NCI-H1105 (cell line): ENCODE measurements at places on chromosomes 12 and 14.

DNA sequence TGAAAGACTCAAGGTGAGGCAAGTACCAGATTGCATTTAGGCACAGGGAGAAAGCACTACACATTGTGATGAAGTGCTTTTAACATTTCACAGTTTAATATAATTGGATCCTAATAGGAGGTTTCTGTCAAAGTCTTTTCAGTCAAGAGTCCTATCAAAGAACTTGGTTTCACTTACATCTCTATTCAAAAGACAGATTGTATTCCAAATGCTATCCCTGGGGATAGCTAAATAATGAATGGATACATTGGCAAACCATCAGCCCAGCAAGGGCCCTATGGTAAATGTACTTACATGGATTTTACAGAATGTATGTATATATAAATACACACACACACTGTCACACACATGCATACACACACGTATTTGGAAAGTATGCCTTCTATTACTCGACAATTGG, 655.5 kb upstream of the FLRT2 start:
- DNase-seq: peak; percentile 41

DNA sequence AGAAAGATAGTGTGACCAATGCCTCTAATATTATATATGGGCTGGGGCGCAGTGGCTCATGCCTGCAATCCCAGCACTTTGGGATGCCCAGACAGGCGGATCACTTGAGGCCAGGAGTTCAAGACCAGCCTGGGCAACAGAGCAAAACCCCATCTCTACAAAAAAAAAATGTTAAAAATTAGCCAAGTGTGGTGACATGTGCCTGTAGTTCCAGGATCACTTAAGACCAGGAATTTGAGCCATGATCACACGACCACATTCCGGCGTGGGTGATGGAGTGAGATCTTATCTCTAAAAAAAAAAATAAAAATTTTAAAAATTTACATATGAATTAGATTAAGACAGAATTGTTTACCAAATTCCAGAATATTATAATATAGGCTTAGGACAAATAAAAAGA, 12.0 kb downstream of the TM7SF3 start:
- no peak for DNase-seq

GRCh38 chr12:47850153-47851084, 30.7 kb upstream of the HDAC7 start:
- no peak for DNase-seq

- DNase-seq: no peak
These were observed 23.8 kb upstream of the GPR132 start for GRCh38 chr14:105088812-105089745.

GRCh38 chr12:103780992-103781391, 60.0 kb downstream of the NT5DC3 start:
- no peak for DNase-seq

GRCh38 chr14:89564286-89564957, 147.4 kb upstream of the FOXN3 start:
- DNase-seq: no peak

GRCh38 chr14:57061009-57061711, 207.5 kb downstream of the EXOC5 start:
- DNase-seq: no peak

DNA sequence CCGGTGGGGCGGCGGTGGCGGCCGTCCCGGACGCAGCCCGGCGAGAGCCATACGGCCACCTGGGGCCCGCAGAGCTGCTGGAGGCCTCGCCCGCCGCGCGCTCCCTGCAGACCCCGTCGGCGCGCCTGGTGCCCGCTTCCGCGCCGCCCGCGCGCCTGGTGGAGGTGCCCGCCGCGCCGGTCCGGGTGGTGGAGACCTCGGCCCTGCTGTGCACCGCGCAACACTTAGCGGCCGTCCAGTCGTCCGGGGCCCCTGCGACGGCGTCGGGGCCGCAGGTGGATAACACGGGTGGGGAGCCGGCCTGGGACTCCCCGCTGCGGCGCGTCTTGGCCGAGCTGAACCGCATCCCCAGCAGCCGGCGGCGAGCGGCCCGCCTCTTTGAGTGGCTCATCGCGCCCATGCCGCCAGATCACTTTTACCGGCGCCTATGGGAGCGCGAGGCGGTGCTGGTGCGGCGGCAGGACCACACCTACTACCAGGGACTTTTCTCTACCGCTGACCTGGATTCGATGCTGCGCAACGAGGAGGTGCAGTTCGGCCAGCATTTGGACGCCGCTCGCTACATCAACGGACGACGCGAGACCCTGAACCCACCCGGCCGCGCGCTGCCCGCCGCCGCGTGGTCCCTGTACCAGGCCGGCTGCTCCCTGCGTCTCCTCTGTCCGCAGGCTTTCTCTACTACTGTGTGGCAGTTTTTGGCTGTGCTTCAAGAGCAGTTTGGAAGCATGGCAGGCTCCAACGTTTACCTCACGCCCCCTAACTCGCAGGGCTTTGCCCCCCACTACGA, 716 bp downstream of the RIOX1 start:
- DNase-seq: peak; percentile 58

DNA sequence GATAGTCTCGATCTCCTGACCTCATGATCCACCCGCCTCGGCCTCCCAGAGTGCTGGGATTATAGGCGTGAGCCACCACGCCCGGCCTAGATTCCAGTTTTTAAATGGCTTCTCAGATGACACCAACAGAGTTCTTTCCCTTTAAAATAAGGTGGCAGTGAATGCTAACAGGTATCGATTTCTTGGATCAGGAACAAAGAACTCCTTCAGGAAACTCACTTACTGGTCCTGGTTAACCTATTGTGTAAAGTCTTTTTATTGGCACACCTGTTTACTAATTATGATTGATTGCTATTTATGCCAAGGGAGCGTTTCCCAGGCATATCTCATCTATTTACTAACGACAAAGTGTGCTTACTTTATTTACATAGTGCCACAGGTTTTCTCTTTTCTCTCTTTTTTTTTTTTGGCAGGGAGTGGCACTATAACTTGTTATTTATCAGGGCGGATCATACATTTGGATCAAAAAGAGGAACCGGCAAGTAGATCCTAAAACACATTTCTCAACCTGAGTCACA, 89.7 kb downstream of the GLT1D1 start:
- peak; percentile 80 for DNase-seq

DNA sequence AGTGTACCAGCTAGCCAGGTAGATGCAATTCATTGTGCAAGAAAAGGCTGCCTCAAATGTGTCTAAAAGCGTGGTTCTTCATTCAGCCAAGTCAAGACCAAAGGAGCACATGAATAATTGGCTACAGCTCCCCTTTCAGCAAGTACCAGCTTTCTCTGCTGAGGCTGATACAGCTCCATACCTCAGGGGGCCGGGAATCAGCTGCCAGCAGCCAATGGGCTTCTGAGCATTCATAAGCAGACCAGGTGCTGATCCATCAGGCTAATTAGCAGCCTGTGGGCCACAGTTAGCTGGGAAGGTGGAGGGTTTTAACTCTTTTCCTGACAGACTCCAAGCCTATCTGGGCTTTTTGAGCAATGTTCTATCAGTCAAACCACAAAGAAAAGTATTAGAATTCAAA, 264.7 kb downstream of the APAF1 start:
- peak; percentile 16 for DNase-seq

DNA sequence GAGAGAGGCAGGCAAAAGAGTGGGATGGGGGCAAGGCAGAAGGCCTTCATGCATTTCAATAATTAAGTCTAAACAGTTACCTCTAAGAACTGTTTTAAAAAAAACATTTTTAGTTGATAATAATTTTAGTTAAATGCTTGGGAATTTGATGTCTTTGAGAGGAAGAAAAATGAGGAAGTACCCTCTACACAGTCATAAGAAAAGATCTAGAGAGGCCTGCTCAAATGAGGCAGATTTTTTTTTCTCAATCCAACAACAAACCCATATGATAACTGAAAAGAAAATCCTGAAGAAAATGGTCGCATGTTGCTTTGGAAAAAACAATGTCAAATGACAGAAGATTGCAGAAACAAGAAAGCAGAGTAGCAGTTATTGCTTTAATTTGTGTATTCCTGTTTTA, 25.6 kb downstream of the SINHCAF start:
- DNase-seq: no peak

DNA sequence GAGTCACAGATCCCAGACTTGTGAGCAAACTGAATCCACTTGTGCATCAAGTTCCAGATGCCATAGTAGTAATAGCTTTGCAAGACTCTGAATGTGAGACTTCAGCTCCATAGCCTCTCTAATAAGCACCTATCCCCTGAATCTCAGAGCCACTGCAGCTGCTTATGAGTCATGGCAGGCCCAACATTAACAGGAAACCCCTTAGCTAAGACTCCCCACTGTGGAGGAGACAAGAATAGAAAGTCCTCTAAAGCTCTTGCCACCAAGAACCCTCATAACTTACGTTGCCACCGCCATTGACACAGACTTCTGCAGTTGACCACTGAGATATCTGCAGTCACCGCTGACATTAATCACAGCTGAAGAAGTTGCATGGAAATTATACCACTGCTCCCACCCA, 62.9 kb upstream of the PDE3A start:
- DNase-seq: no peak

- DNase-seq: no peak
These were observed 9.8 kb downstream of the CCDC85C start for GRCh38 chr14:99593971-99594841.

DNA sequence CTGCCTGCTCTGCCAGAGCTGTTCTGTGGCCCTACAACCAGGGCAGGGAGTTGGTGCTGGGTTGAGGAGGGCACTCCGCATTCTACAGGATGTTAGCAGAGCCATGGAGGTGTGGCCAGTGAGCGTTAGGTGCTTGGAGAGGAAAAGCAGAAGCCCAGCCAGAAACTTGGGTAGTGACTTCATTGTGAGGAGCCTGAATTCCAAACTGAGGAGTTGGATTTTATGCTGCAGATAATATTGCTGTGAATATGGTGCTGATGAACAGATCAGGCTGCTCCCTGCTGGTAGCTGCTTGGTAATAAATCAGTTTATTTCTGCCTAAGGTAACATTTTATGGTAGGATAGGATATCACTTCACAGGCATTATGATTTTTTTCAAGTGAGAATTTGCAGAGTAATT, 7.1 kb upstream of the CCDC175 start:
- no peak for DNase-seq

DNA sequence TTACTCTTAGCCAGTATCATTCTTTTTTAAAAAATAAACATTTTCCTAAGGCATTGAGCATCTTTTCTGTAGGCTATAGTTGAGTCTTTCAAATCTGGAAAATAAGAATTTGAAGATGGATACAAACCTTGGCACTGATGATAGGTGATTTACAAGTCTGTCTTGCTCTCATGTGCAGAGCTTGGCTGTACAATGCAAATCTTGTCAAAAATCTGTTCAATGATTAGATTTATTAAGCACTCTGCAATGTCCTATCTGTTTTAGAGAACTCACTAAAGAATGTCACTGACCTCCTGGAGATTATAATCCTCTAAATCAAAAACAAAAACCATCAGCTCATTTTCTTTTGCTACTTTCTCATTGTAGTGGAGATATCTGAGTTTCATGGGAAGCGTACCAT, 42.8 kb upstream of the AMIGO2 start:
- DNase-seq: no peak

GRCh38 chr12:110548678-110549077, 34.4 kb downstream of the PPTC7 start:
- no peak for DNase-seq

DNA sequence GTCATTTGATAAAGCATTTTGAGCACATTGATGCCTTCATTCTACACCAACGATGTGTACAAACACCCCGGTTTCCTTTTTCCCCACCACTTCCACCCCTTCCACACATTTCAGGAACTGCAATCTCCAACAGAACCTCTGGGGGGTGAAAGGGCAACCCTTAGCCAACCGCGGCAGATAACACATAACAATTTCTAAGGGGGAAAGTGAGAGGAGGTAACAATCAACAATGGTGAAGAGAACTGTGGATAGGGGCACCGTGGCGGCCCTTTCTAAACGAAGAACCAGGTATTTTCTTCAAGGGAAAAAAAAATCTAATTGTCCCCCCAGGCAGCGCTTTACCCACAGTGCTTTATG, 1.1 kb downstream of the KITLG start:
- peak; percentile 63 for DNase-seq

DNA sequence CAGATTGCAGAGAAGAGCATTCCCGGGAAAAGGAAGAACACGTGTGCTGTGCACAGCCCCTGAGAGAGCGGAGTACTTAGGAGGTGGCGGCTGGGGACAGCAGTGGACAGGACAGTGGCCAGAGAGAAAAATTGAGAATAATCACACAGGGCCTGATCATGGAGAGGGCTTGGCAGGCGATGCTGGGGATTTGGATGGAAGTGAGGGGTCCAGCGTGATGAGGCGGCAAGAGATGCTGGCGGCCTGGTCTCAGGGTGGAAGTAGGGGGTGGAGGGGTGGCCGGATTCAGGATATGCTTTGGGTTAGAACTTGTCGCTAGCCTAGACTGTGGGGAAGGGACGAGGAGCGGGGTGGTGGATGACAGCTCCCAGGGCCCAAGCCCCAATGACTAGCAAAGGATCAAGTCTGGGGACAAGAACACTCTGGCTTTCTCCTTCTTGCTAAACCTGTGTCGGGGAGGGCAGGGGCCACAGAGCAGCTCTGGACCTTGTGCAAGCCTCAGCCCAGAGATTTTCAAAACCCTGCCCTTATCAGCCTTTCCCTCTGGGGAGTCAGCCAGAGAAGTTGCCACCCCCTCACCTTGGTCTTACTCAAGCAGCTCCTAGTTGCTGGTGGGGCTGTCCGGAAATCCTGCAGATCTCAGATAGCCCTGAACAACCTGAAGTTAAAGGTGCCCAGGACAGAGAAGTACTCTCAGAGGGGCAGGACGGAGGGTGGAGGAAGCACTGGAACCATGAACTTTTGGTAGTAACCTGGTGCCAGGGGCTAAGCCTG, 1.3 kb downstream of the HVCN1 start:
- no peak for DNase-seq

- no peak for DNase-seq
These were observed at the start of gene DNAJC22 for GRCh38 chr12:49346659-49347310. Gene DNAJC22 (plus strand): TSS chr12:49346888. CDS start chr12:49348873, 1,985 bp downstream.

- DNase-seq: no peak
These were observed 5.7 kb upstream of the RABGGTA start for GRCh38 chr14:24277071-24277470.

GRCh38 chr14:81172353-81172752, 48.4 kb downstream of the GTF2A1 start:
- no peak for DNase-seq

GRCh38 chr14:75835737-75836136, 146.1 kb downstream of the TGFB3 start:
- DNase-seq: no peak

DNA sequence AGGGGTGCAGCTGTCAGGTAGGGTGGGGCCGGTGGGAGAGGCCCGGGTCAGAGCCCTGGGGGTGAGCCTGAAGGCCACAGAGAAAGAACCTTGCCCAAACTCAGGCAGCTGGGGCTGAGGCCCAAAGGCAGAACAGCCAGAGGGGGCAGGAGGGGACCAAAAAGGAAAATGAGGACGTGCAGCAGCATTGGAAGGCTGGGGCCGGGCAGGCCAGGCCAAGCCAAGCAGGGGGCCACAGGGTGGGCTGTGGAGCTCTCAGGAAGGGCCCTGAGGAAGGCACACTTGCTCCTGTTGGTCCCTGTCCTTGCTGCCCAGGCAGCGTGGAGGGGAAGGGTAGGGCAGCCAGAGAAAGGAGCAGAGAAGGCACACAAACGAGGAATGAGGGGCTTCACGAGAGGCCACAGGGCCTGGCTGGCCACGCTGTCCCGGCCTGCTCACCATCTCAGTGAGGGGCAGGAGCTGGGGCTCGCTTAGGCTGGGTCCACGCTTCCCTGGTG, 10.5 kb downstream of the MMP14 start:
- no peak for DNase-seq

- DNase-seq: no peak
These were observed 380.0 kb downstream of the ATP23 start for GRCh38 chr12:58321414-58321813.

GRCh38 chr12:89244536-89244935, 107.8 kb downstream of the DUSP6 start:
- no peak for DNase-seq
